ENCODE measurements at places on chromosomes 2 and 18.

DNA sequence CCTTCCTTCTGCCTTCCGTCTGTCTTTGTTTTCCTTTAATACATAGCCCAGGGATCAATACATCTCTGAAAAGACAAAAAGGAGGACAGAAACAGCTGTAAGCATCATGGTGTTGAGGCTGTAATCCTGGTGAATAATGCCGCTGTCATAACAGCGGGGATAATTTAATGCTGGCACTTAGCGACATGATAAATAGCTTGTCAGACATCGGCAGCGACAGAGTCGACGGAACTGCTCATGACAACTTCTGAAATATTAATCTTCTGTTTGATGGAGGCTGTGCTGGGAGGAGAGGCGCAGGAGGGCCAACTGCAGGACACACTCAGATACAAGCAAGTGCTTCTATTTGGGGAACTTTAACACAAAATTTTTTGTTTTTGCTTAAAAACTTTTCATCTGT lies 602.2 kb downstream of the GALR1 start:
- DNase-seq = no peak

- no peak for DNase-seq
These were observed 23.8 kb downstream of the C1QL2 start for GRCh38 chr2:119134775-119135174.

- no peak for DNase-seq
These were observed 192.8 kb downstream of the AGPS start for GRCh38 chr2:177585234-177585863.

DNA sequence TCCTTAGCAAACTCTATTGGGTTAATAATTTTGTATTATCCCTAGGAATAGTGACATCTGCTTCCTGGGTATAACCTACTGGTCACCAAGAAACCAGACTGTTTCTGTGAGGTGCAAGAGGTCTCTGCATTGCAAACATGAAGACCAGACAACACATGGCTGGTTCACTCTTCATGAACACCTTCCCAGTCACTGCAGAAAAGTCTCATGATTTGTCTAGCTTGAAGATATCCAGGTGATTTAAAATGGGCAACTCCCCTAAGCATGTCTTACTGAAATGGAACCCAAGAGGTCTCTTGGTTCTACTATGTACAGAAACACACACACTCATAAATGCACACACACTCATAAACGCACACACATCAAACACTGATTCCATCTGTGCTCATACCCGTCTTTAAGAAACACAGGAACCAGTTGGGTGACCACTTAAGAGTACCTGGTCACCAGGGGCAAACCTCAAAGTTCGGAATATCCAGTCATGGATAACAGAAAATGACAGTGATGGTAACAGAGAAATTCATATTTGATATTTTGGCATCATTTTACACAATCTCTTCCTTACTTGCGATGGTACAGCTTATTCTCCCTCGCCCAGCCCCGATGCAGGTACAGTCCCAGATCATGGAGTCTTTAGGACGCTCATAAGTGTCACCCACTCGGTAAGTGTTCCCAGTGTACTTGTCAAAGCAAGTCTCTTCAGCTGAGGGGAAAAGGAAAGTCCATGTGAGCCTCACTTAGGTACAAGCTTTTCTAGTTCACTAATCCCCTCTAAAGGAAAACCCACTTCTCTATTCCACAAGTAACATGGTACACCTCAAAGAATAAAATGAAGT lies 2.9 kb downstream of the FN1 start:
- DNase-seq = no peak

DNA sequence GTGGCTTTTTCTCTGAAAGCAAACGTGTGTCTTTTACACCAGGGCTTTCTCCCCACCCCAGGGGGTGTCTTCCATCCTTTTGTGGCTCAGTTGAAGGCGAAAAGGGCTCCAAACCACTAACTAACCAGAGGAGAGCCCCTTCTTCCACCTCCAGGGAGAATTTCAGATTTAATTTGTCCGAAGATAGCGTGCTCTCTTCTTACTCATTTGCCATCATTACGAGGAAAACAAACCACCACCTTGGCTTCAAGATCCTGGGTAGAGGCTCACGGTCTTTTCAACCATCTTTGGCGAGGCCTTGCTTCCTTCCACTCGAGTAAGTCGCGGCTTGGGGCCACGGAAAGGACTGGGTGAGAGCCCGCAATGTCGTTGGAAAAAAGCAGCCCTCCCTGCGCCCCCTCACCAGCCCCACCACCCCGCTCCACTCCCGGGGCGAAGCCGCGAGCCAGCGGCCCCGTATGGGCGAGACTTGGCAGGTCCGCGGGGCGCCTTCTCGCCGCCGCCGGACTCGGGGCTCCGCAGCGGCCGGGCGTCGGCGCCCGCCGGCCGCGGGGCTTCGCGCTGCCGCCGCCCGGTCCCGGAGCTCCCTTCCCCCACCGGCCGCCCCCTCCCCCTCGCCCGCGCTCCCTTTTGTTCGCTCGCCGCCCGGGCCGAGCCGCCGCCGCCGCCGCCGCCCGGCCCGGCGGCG lies 1.7 kb upstream of the ZNF532 start:
- DNase-seq = no peak

GRCh38 chr18:43846299-43846698 lies 569.0 kb upstream of the SYT4 start:
- no peak for DNase-seq

- no peak for DNase-seq
These were observed 7.7 kb downstream of the FBXO15 start for GRCh38 chr18:74139888-74140287.

- DNase-seq = no peak
These were observed 228.8 kb downstream of the SH3BP4 start for GRCh38 chr2:235180642-235181041.

- no peak for DNase-seq
These were observed 62.3 kb upstream of the NYAP2 start for GRCh38 chr2:225337183-225337582.

- no peak for DNase-seq
These were observed 161.3 kb downstream of the HAUS1 start for GRCh38 chr18:46265196-46266156.

DNA sequence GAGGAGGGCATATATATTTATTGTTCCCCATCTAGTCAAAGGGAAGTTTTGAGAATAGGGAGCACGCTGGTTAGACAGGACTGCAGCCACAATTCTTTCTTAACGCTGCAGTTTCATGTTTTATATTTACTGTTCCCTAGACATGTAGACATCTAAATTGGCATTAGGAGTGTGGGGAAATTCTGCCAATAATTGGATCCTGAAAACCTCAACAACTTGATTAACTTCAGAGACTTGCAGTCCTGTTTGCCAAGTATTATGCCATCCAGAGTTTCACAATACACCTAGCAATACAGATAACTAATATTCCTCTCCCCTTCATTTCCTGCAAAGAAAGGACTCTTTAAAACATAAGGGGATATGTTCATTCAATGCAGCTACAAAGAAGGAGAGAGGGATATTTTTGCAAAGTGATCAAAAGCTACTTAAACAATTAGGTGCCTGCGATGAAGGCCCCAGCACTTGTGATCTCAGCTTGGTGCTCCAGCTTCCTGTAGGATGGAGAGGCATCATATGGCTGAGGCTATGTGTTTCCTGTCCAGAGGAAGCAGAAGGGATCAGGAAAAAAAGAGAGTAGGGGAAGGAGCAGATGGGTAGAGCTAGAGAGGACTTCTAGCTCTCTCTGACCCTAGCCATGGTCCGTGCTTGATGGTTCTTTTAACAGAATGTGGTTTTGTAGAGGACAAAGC lies 264.4 kb downstream of the MTX2 start:
- no peak for DNase-seq

DNA sequence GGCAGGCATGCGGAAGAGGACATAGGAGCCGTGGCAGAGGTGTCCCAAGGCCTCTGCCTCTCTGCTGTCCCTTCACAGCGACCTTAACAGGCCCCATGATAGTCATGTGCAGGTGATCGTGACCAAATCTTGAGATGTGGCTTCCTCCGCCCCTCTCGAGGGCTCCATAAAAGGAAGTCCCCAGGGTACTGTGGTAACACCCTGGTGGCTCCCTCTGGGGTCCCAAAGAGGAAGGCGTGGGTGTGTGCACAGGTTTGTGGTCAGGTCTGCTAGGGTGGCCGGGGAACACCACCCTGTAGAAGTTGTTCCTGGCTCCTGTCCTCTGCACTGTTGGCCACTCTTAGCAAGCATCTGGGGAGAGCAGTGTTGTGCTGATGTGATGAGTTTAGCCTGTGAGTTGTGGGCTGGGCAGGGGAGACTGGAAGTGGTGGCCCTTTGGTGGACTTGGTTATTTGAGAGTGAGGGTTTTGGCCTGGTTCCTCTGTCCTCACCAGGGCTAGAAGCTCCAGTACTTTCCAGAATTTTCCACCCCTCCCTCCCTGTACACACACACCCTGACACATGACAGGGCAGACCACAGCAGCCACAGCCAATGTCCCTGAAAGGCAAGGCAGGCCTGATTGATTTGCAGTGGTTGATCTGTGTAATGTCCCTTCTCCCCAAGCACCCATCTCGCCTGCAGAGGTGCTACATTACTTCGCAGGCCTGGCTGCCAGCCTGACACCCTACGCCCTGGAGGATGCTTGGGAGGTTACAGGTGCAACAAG lies 68.9 kb upstream of the BOD1L2 start:
- no peak for DNase-seq

DNA sequence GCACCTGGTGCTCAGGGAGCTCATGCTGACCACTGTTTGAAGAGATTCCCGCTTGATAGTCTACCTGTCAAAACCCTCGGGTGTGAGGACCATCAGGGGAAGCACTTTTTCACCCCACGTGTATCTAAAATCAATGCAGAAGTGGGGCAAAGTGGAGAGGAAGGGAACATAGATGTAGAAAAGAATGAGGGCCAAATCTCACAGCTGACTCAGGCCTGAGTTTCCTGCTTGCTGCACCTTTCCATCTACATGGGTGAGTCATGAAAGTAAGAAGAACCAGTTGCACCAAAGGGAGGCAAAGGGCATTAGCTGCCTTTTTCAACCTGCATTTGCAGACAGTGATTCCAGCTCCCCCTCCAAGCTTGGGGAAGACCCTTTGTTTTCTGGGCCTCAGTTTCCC lies 100.2 kb upstream of the MYCN start:
- DNase-seq = no peak

- DNase-seq = no peak
These were observed 27.4 kb upstream of the CCNYL1 start for GRCh38 chr2:207683879-207684627.

DNA sequence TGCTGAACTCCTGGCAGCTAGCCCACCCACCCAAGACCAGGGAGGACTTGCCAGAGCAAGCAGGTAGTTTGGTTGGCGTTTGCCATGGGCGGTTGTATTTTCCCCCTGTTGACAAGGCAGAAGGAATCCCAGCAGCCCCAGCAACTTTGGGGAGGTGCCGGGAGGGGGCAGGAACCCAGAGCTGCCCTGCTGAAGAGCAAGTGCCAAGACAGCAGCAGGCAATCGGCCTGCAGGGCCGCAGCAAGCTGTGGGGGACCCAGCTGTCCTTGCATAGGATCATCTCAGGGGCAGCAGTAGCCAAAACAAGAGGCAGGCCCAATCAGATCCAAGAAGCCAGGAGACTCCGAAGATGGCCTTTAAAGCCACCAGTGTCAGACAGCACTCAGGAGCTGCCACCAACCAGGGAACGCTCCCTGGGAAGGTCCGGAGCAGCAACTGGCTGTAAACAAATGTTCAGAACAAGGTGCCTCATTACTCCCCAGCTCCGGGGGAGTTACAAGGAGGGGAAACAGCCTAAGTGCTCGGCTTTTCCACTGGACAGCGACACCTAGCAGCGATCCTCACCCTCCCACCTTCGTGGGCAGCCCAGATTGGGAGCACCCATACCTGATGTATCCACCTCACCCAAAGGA lies 2.1 kb downstream of the ST8SIA5 start:
- no peak for DNase-seq

DNA sequence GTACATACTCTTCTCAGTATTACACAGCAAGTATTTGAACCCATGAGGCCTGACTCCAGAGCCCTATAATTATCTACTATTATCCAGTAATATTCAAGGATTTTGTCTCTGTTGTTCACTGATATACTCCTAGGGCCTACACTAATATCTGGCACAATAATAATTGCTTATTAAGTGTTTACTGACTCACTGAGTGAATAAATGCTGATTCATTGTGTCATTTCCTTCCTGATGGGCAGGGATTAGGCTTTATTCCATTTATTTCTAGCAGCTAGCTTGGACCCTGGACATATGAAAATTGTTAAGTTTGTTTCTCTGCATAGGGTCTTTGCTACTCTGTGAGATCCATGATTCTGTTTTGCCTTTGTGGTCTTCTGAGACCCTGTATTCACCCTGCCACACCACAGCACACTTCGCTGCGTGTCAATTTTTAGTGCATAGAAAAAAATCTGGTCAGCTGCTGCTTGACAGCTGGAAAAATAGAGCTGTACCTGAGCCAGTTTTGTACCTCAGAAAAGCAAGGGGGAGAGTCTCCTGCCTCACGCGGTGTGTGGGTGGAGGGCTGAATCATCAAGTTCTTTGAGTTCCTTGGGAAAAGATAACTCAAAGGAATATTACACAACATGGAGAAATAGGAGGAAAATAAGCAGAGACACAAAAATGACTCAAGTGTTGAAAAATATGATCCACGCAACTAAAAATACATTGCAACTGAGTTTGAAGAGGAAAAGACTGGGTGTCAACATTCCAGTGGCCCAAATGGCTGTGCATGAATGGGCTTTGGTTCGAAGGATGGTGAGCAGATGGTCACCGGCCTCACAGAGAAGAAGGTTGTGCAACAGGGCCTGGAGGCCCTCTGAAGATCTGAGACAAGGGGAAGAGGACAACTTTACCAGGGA lies 18.9 kb upstream of the DPP4 start:
- DNase-seq = no peak

Data from stimulated activated CD8-positive, alpha-beta memory T cell treated with anti-CD3 and anti-CD28 coated beads, Interleukin-15, amount 100 ng/mL, for 24 hours (primary cell).